ENCODE measurements at places on chromosomes 3 and 15. TPM values are rescaled to one million over a fixed set of nuclear protein-coding genes. Genes with fewer than 3 reads are reported as not detected.

- no peak for DNase-seq
These were observed 641.8 kb downstream of the FHIT start for GRCh38 chr3:60609446-60609845.

GRCh38 chr3:177371888-177372287 lies 174.6 kb upstream of the TBL1XR1 start:
- DNase-seq, result no peak

GRCh38 chr15:79560384-79560783 lies 128.2 kb downstream of the MINAR1 start:
- DNase-seq, result no peak

GRCh38 chr3:104132566-104133403 lies 1233.9 kb upstream of the ALCAM start:
- no peak for DNase-seq

GRCh38 chr15:68821190-68821840 lies 620 bp upstream of the ANP32A start:
- DNase-seq, result peak; percentile 35

DNA sequence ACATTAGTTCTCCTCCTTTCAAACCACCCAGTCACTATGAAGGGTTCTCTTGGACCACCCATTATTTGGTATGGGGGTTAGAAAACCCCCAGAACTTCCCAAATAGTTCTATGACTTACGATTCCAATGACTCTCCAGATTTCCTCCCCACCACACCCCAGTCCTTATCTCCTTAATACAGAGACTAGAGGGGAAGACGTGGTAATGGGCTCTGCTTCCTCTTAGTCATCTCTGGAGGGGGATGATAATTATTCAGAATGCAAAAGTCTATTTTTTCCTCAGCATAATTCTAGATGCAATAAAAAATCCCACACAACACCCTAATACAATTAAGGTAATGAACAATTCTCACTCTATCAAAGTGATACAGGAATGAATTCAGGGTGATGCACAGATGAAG lies 48.9 kb upstream of the CFAP161 start:
- no peak for DNase-seq

- no peak for DNase-seq
These were observed 7.6 kb downstream of the ZNF445 start for GRCh38 chr3:44469914-44470313.

DNA sequence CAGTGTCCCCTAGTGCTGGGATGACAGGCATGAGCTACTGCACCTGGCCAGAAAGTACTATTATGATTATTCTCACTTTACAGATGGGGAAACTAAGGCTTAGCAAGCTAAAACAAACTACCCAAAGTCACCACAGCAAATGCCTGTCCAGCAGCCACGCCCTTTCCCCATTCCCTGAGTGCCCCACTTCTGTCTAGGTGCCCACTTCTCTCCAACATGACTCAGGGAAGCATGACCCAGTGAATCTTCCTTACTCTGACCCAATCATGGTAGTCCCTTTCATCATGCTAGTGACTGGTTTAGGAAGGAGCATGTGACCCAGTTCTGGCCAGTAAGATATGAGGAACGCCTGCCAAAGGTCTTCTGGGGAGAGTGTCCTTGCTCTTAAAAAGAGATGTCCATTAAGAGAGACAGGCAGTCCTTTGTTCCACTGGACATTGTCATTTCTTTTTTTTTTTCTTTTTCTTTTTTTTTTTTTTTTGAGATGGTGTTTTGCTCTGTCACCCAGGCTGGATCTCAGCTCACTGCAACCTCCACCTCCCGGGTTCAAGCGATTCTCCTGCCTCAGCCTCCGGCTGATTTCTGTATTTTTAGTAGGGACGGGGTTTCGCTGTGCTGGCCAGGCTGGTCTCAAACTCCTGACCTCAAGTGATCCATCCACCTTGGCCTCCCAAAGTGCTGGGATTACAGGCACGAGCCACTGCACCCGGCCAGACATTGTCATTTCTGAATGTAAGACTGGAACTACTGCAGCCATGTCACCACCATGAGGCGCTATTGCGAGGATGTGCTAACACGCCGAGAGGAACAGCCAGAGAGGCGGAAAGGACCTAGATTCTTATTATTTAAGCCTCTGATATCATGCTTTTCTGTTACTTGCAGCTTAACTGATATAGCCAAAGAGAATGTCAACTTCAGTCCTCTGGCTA lies 19.8 kb downstream of the MEGF11 start:
- peak; percentile 29 for DNase-seq

DNA sequence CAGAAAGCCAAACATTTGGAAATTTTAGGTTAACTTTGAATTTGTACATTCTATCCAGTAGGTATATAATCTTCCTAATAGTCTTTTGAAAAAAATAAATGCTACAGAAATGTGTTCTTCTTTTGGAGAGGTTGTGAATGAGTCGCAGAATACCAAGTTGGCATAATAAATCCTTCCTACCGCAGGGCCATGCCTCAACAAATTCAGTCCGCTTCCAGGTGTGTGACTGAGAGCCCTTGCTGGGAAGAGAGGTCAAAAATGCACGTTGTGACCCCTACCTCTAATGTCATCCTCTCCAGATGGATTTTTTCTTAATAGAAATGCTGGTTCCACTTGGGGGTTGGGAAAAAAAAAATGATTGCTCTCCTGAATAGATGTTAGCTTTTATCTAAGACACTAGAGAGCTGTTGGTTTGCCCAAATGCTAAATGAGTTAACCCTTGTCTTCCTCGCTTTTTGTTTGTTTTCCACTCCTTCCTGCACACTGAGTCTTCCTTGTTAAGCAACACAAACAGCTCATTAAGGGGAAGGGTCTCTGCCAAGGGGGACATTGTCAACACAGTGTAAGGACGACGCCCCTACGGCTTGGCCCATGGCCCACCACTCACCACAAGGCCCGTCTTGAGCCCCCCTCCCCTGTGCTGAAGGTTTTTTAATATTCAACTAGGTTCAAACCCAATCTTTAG lies 33.9 kb downstream of the RLBP1 start:
- no peak for DNase-seq

DNA sequence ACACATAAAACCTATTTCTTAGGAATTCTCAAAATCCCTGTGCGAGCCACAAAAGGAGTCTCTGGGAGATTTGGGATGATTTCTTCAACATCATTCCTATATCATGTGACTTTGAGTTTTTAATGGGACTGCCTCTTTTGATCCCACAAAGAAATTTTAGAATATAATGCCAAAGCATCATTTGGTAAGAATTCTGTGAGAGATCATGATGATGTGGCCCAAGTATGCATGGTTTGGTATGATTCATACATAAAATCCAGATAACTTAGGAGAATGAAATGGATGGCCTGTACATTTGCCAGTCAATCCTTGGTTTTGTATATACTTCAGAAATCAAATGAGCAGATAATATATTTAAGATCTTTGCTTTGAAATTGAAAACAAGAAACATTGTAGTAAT lies 61.3 kb downstream of the UBE2E2 start:
- no peak for DNase-seq

DNA sequence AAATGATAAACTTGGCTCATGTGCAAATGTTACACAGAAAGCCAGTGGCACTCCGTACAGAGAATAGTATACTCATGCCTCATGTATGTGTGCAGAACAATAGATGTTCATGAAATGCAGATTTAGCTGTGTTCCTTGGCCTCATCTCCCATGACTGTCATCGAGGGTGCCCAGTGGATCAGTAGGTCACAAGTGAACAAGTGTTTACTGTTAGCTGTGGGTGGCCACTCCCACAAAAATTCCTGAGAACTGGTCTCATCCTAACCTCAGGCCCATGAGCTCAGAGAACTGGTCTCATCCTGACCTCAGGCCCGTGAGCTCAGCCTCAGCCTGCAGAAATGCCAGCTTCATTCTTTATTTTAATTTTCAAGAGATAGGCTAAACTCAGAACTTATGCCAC lies 124.1 kb downstream of the GADL1 start:
- no peak for DNase-seq

- no peak for DNase-seq
These were observed 245.1 kb downstream of the THRB start for GRCh38 chr3:24249523-24249922.

- DNase-seq, result no peak
These were observed 1385.8 kb downstream of the SI start for GRCh38 chr3:163692494-163692893.

DNA sequence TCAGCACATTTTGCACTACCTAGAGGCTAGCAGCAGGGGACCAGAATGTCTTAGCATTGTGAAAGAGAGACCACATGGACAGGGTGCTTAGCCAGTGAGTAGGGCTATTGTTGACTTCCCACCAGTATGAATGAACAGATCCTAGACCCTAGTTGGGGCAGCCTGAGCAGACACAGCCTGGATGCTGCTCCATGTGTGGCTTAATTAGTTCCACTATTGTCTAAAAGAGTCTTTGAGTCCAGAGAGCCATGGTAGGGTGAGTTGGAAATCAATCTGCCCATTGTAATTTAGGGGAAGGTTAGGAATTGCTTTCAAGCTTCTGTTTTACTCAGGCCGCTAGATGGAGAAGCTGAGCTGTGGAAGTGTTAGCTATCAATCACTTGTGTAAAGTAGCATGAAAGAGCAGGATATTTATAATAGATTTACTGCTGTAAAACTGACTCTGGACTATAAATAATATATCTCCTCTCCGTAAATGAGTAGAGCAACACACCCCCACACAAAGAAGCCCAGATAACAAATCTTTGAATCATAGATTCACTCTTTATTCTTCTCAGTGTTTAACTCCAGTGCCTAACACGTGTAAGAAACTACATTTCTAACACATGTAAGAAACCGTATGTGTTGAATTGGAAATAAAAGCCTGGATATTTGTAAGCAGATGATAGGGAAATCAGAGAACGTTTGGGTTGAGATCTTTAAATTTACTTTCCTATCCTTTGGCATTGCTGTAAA lies 4.1 kb upstream of the GCSAM start:
- DNase-seq, result peak; percentile 67

DNA sequence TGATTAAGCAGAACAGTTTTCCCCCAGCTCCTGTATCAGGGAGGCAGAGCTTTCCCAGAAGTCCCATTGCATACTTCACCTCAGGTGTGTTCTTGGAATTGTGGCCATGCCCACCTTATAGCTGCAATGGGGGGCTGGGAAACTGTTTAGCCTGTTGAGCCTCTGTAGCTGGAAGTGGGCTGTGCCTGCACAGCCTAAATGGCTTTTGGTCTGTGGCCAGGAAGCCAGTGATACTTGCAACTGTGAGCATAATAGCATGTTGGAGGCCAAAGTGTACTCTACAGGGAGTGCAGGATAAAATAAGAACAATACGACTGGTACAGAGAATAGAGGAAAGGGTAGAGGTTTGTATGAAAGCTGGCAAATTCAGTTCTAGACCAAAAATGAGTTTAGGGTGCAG lies 248.5 kb downstream of the PTPRG start:
- DNase-seq, result no peak

DNA sequence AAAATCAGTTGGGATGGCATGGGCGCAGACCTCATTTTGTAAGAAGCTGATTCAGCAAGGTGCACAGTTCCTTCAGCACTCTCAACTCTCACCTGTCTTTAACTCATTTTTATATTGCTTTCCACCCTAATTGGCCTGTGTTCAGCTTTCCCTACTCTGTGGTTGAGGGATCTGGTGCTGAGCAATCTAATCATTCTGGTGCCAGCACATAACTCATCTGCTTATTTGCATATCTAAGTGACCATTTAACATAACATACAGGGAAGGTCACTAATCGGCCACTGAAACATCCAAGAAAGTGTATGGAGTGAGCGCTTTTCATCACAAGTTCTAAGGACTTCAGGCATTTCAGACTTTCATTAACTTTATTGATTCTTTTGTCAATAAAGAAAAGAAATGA lies 303.4 kb upstream of the ROPN1 start:
- no peak for DNase-seq

DNA sequence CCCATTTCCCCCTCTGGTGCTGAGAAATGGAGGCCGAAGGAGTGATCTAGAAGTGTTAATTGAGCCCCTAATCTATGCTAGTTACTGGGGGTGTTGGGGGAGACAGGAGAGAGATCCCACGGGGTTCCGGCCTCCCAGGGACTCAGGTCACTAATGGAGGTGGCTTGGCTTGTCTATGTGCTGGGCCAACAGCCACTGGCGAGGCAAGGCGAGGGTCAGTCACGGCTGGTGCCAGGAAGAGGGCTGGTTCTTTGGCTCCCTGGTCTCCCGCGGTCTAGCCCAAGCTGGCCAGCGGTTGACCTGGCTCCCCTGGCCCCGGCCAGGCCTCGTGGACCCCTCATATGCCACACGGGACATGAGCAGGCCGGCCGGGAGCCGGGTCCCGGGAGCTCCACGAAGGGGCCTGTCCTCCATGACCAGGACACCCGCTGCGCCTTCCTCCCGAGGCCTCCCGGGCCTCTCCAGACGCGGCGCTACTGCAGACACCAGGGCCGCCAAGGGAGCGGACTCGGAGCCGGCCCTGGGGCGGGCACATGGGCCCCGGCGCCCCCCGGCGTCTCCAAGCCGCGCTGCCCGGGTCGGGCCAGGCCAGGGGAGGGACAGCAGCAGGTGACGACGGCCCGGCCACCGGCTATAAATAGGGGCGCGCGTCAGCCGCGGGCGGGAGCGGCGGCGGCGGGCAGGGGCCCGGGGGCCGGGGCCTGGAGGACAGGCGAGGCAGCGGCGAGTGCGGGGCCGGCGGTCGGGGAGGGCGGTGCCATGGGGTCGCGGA lies at the start of gene ALPK3:
TSS of gene ALPK3 (plus strand) at position 663 of the 772 bp plus-strand sequence. CDS start at position 760, 97 bp downstream.
- no peak for DNase-seq

DNA sequence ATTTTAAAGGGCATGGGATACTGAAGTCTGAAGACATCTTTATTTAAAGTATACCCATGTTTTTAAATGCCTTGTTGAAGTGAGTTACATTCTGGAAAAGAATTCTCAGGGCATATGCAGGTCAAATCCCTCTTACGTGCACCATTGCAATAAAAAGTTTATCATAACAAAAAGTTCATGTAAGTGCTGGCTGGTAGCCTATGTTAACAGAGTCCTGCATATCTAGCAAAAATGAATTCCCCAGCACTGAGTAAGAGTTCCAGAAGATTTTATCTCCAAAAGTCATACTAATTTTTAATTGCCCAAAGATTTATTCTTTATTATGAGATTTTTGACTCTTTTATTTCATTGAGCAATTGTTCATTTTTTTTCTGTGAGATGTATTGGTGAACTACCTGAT lies 104.7 kb upstream of the ROBO1 start:
- DNase-seq, result no peak

- DNase-seq, result no peak
These were observed 22.4 kb downstream of the RLBP1 start for GRCh38 chr15:89198934-89199333.

Gene RETNLB
- total RNA-seq, result not detected

Gene ANKRD63
- not detected for total RNA-seq

Gene DAG1
- 18.8 TPM for total RNA-seq

Gene A4GNT
- total RNA-seq, result not detected

Gene TSEN2
- total RNA-seq, result 9.4 TPM

Gene TNK2
- total RNA-seq, result 110 TPM

Gene SPINK8
- not detected for total RNA-seq

Gene PEX5L
- total RNA-seq, result not detected

Gene ALDH1A2
- not detected for total RNA-seq

Data from activated CD8-positive, alpha-beta T cell treated with anti-CD3 and anti-CD28 coated beads, Interleukin-2, amount 10 ng/mL, durations not matched to agents 7 days and 5 days (primary cell).